PC-3 (cell line): ENCODE measurements at places on chromosomes 5 and 9. TPM values are rescaled to one million over a fixed set of nuclear protein-coding genes. Genes with fewer than 3 reads are reported as not detected.

- DNase-seq = no peak
Measured at GRCh38 chr9:125637241-125637640, 69.8 kb downstream of the MAPKAP1 start.

DNA sequence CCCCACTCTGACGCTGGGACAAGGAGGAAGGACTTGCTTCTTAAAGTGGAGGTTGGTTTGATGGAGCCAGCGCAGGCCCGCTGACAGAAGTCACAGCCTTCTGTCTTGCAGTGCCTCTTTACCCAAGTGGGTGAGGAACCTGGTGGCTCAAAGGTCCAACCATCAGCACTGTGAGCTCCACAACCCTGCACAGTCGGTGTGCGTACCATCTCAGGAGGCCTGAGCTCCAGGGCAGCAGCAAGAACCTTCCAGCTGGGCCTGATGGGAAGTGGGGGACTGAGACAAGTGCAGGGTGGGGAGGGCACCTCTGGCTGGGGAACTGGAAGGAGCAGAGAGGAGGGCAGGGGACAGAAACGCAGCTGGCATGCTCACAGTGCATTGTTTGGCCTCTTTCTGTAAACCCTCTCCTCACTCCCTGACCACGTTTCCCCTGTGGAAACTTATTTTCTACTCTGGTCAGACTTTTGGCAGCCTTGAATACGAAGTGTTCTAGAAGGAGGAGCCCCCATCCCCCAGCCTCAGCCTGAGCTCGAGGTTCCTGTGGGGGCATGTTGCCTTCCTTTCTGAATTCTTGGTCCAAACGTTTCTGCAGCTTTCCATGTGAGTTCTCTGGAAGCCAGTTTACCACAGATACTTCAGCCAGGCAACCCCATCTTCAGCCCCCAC is 178.5 kb upstream of the PITX1 start:
- no peak for DNase-seq

GRCh38 chr9:130606887-130607600 is 27.7 kb downstream of the FUBP3 start:
- peak; percentile 68 for DNase-seq

Gene PCDHB7
- total RNA-seq = 0.22 TPM in 1 of 2 replicates, not detected in the other

Gene DNLZ
- total RNA-seq = 51.4 and 64.9 TPM in 2 replicates

GRCh38 chr9:72363908-72364678 is 915 bp downstream of the ZFAND5 start:
- DNase-seq = peak; percentile 35

Gene IL5
- total RNA-seq = not detected in 2 replicates

DNA sequence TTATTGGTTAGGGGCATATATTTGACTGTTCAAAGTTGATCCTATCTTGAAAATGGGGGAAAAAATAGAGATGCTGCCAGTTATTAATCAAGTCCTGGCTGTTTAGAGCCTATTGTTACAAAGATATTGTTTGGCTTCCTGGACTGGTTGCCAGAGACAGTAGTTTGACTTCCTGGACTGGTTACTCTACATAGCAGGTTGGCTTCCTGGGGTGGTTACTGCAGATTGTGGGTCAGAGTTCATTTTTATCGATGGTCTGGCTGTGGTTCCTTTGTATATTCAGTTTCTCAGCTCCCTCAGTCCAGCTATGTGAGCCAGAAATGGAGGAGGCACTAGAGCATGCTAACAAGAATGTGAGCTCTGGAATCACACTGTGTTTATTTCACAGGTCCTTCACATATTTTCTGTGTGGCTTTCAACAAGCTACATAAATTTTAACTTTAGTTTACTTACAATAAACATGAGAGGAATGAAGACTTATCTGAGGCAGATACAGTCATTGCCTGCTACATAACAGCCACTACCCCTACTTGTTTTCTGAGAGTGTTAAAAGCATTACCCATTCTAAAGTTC is 137.6 kb downstream of the TRPM3 start:
- DNase-seq = no peak

Gene SPOCK1
- total RNA-seq = 8.2 and 9.8 TPM in 2 replicates

Gene TOMM5
- 220 and 252 TPM in 2 replicates for total RNA-seq

Gene ZBTB43
- total RNA-seq = 5.9 and 36.1 TPM in 2 replicates

Gene OR13C2
- not detected in 2 replicates for total RNA-seq

DNA sequence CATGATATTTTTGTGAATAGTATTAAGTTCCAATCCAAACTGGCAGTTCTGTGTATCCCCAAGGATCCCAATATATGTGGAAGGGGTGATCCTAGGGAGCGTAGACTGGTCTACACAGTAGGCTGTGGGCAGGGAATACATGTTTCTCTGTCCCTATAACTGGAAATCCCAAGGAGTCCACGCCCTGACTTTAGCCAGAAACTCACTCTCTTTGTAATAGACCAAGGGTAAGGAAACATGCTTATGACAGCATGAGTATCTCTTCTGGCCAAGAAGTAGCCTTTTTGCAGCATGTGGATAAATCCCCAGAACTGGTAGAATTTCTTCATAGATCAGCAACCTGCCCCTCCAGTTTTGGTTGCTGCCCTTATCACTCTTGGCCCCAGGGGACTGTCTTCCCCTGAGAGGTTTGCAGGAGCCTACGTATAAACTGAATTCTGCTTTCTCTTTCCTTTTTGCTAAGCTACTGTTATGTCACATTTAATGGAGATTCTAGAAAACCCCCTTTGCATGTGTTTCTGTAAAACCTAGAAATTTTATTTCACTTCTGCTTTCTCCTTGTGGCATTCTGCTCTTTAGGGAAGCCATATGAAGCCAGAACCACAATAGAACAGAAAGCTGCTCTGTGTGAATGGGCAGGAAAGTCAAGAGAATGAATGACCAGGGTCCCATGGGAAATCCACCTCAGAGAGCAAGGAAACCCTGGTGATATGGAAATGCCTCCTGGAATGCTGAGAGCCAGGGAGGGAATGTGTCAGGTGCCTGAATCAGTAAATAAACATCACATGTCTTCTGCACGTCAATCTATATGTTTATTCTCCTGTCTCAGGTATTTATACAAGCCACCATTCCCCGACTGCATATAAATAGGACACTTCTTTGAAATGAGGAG is 3.5 kb downstream of the IFNA2 start:
- DNase-seq = peak; percentile 74

Gene DCAF10
- total RNA-seq = 10.5 and 11.8 TPM in 2 replicates

Gene TMC1
- total RNA-seq = 0.15 TPM in 1 of 2 replicates, not detected in the other

Gene TRIM36
- total RNA-seq = 0.15 TPM in 1 of 2 replicates, not detected in the other

- DNase-seq = no peak
Measured at GRCh38 chr5:95244479-95244878, 40.4 kb downstream of the MCTP1 start.

- no peak for DNase-seq
Measured at GRCh38 chr9:118177241-118177640, 473.0 kb downstream of the TLR4 start.

GRCh38 chr9:91643481-91644077 is 219.9 kb upstream of the NFIL3 start:
- DNase-seq = no peak

Gene PCSK1
- total RNA-seq = not detected in 2 replicates

DNA sequence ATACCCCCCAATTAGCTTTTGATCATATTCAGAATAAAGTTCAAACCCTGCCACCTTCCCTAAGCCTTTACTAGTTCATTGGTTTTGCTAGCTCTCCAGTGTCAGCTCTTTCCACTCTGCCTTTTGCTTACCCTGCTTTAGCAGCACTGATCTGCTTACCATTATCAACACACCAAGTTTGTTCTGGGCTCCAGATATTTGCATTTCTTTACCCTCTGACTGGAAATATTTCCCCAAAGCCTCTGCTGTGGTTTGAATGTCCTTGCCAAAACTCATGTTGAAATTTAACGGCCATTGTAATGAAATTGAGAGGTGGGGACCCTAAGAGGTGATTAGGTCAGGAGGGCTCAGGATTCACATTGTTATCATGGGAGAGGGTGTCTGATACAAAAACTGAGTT is 99.5 kb downstream of the GCNT1 start:
- no peak for DNase-seq

GRCh38 chr5:96975656-96976055 is 39.8 kb downstream of the LNPEP start:
- no peak for DNase-seq

Gene TUT7
- total RNA-seq = 12.3 and 17.0 TPM in 2 replicates

DNA sequence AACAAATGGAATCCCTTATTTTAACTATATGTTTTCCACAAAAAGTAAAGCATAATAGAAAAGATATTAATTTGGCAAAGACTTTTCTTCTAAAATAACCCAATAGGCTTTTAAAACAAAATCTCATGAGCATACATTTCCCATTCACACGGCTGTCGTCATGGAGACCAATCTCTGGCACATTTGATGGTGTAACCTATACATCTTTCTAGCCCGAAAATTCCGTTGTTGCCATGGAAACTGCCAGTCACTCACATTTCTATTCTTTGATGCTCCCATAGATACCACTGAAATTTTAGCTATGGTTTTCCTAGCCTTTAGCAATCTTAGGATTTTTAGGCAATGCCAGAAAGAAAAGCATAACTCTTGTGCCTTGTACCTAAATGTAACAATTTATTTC is 262.9 kb upstream of the TRPM3 start:
- no peak for DNase-seq

DNA sequence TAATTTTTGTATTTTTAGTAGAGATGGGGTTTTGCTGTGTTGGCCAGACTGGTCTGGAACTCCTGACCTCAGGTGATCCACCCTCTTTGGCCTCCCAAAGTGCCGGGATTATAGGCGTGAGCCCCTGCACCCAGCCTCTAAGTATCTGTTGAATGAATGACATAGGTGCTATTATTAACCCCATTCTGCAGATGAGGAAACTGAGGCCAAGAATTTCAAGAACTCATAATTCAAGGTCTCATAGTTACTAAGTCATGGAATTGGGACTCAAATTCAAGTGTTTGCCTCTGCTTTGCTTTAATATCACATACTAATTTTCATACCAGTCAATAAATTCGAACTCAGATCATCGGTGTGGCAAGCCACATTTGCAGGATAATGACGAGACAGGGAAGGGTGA is 1.9 kb downstream of the KIF20A start:
- no peak for DNase-seq

DNA sequence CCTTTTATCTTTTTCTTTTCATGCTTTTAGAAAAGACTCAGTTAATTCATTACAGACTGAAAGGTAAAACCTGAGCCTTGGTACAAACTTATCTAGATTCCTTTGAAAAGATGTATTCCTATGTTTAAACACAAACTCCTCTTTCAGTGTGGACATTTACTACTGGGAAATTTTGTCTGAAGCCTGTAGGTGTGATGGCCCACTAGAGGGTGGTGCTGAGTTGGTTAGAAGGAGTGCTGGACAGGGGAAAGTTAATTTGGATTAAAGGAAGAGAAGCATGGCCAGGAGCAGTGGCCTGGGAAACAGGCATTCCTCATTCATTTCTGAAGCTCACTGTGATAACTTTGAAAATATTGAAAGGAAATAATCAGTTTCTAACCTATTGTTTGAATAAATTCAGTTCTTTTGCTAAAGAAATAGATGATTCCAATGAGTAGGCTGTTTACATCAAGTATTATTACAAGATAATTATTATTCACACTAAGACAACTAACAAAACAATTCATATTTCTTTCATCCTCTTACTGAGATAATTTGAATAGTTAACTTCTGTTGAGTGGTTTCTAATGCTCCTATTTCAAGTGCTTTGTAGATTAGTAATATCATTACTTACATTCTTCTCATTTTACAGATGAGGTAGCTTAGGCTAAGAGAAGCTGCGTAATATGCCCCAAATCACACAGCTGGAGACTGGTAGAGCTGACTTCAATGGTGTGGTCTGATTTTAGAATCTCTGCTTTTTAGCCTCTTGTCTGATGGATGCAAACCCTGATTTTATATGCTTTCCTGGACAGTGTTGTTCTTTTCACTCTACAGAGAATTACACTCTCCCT is 150.9 kb downstream of the ADGRV1 start:
- DNase-seq = peak; percentile 77

Gene SIMC1
- total RNA-seq = 7.5 and 15.4 TPM in 2 replicates

GRCh38 chr5:111932199-111932598 is 175.2 kb upstream of the NREP start:
- no peak for DNase-seq

Gene TMEM171
- total RNA-seq = 1.8 and 2.4 TPM in 2 replicates

DNA sequence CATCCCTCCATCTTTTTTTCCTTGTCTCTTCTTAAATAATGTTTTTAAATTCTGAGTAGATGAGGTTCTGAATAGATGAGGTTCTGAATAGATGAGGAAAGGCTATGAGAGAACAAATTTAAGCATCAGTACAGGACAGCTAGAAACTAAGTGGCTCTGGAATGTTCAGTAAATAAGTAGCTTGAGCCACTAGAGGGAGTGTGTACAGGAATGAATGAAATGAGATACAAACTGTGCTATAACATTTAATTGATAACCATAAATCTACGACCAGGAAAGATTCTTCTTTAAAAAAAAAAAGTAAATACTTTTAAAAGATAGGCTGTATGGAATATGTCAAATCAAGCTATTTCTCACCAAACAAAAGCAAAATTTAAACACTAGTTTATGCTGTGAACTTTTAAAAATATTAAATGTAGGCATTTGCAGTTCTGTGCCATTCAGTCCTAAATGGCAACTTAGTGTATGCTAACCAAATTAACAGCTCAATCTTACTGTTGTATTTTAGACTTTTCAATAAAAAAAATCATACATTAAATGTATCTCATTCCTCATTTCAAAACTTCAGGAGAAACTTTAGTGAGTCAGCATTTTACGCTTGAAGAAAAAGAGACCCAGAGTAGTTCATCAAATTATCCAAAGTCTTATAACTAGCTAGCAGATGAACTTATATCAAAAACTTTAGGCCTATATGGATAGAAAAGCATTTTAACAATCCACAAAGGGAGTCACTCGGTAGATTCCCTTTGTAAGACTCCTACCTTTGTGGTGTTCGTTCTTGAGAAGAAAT is 70.4 kb upstream of the SNX2 start:
- DNase-seq = peak; percentile 70

- DNase-seq = peak; percentile 24
Measured at GRCh38 chr5:56522960-56523359, 289.8 kb upstream of the ANKRD55 start.

DNA sequence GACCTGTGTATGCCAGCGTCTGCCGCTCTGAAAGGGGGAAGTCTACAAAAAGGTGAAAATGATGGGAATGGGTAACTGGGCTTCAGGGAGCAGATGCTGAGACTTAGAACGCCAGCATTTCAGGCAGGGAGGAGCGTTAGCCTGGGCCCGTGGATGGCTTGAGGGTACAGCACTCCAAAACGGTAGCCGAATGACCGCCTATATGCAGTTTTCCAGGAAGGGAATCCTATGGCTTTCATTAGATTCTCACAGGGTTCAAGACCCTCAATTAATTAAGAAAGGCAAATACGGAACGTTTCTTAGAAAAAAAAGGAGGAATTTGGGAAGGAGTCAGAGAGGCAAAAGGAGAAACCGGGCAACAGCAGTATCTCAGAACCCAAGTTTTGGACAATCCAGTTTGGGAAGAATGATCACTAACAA is 639 bp downstream of the AMACR start:
- DNase-seq = no peak
